Left renal pelvis (tissue), 4 donors: ENCODE measurements at places on chromosomes 16 and 17.

GRCh38 chr17:67628580-67629013 is 89.1 kb upstream of the NOL11 start:
- DNase-seq: no peak

- DNase-seq: no peak
These were observed 53.3 kb downstream of the HLF start for GRCh38 chr17:55318081-55318480.

- DNase-seq: no peak
These were observed 82.3 kb downstream of the SDR42E1 start for GRCh38 chr16:81928975-81929374.

DNA sequence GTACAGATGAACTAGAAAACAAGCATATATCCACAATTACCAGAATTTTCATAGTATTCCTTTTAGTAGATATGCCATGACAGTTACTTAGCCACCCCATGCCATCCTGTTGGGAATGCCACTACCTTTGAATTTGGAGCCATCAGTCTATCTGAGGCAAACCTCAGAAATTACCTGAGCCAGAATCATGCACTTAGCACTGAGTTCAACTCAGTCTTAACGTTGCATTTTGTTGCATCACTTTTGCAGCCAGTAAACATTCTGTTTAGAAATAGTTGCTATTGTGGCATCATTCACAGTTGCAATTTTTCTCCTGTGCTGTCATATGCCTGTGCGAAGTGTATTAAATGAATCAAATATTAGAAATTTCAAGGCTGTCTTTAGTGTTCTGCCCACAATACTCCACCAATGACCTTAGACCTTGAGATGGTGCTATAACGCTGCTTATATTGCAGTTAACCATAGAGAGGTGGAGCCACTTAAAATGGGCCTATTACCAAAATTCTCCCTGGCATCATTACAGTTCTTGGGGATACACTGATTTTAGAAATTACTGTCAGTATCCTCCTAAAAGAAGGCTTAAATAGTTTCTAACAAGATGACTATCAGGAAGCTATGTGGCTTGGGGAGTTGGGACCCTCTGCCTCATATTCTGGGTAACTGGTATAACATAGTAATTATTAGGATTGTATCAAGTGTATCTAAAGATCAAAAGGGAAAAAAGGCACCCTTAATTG is 11.1 kb downstream of the PTRH2 start:
- no peak for DNase-seq

GRCh38 chr16:88839026-88839529 is 17.7 kb downstream of the GALNS start:
- DNase-seq: no peak

DNA sequence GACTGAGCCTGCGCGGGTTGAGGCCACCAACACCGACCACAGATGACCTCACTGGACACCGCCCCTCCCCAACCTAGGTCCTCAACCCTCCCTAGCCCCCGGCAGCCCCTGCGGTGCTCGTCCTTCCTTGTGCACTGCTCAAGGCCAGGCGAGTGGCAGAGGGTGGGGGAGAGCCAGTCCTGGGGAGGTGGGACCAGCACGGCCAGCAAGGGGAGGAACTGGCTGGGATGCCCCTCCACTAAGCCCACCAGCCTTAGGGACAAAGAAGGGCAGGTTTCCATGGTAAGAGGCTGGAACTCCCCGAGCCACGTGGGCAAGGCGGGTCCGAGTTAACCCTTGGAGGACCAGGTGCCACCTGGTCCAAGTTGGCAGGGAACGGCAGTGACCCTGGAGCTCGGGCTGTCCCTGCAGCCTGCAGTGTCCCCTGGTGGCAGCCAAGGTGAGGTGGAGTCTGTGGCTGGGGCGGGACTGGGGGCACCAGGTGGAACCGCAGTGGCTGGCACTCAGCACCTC is 9.2 kb downstream of the FSCN2 start:
- no peak for DNase-seq

DNA sequence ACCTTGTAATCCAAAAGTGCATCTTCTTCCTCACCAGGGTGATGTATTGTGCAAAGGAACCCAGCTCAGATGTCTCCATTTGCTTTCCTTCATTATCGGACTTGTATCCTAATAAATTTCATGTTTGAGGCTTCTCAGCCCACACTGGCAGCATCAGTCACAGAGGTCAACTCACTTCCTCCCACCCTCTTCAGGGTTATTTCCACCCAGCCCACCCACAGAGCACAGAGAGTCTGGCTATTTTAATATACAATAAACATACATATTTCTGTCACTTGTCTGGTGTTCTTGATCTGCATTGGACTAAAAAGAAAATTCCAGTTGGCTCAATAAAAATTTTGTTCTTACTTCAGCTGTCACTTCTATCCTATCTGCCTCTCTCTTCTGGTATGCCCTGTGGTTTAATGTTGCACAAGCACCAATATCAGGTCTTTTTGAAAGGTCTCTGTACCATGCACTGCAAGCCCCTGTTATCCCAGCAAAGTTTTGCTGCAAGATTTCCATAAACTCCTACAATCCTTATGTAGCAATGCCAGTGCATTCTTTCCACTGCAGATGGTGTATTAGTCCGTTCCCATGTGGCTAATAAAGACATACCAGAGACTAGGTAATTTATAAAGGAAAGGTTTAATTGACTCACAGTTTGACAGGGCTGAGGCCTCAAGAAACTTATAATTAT is 201.8 kb downstream of the CDH11 start:
- no peak for DNase-seq

DNA sequence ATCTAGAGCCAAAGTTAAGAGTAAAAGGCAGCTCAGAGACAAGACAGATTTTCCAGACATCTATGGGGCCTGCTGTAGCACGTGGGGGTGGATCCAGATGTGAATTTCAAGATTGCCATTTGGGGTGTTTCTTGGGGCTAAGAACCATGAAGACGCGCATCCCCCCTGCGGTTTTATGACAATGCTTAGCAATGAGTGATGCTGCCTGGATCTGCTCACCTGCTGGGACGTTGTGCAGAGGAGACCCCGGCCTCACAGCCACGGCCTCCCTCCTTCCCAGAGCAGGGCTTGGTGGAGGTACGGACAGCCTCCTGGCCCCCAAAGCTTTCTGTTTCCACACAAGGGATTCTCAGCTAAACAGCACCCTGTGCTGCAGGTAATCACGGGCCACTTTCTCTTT is 151.5 kb upstream of the DYNLRB2 start:
- no peak for DNase-seq

DNA sequence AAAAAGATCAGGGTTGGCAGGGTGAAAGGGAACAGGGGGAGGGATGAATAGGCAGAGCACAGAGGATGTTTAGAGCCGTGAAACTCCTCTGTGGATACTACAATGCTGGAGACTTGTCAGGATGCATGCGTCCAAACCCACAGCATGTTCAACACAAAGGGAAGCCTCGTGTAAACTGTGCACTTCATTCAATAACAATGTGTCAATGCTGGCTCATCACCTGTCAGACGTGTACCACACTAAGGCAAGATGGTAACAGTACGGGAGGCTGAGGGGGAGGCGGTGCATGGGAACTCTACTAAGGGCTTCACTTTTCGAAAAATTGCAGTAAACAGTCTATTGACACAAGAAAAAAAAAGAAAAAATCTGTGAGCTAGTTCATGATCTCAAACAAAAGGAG is 63.7 kb downstream of the C16orf95 start:
- DNase-seq: no peak

- DNase-seq: no peak
These were observed 97.5 kb downstream of the OR1D5 start for GRCh38 chr17:2965621-2966595.

DNA sequence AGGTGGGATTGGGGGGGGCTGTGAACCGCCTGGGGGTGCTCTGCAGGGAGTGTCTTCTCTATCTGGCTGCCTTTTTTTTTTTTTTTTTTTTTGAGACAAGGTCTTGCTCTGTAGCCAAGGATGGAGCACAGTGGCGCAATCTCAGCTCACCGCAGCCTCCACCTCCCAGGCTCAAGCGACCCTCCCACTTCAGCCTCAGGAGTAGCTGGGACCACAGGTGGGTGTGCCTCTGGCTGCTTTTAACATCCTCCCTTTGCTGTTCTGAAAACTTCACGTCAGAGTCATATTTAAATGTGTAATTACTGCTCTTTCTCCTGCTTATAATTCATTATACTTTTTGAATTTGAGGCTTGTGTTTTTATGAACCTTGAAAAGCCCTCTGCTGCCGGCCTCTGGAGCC is 78.4 kb downstream of the ZNF778 start:
- no peak for DNase-seq

GRCh38 chr17:19022128-19022527 is 17.6 kb upstream of the FAM83G start:
- DNase-seq: no peak

DNA sequence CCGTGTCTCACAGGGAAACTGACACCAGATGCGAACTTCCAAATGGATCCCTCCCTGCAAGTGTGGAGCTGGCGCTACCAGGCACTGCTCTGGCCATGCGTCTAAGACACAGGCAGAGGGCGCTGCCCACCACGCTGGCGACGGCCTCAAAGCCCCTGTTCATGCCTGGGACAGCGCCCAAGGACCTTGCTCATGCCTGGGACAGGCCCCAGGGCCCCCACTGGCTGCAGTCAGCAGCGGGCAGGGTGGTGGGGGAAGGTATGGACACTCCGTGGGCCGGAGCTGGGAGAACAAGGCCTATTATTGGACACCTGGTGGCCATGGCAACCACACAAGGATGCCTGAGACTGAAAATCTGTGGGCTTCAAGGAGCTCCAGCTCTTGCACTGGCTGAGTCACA is 8.8 kb downstream of the ZG16B start:
- DNase-seq: no peak

GRCh38 chr16:24906901-24907300 is 61.1 kb downstream of the SLC5A11 start:
- no peak for DNase-seq

DNA sequence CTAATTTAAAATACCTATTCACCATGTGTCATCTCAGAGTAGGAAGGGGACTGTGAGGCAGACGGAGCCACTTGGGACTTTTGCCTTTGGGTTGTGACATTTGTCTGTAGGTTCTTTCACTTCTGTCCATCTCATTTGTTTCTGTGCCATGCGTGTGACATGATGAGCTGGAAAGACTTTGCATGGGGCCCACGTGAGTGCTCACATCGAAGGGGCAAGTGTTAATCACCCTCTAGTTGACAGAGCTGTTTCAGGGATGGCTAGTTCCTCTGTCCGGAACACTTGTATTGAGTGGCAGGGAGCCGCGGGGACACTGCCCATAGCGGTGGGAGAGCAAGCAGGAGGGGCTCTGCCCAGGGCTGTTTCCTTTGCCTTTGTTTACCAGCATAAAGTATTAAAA is 112.0 kb downstream of the RPTOR start:
- no peak for DNase-seq

DNA sequence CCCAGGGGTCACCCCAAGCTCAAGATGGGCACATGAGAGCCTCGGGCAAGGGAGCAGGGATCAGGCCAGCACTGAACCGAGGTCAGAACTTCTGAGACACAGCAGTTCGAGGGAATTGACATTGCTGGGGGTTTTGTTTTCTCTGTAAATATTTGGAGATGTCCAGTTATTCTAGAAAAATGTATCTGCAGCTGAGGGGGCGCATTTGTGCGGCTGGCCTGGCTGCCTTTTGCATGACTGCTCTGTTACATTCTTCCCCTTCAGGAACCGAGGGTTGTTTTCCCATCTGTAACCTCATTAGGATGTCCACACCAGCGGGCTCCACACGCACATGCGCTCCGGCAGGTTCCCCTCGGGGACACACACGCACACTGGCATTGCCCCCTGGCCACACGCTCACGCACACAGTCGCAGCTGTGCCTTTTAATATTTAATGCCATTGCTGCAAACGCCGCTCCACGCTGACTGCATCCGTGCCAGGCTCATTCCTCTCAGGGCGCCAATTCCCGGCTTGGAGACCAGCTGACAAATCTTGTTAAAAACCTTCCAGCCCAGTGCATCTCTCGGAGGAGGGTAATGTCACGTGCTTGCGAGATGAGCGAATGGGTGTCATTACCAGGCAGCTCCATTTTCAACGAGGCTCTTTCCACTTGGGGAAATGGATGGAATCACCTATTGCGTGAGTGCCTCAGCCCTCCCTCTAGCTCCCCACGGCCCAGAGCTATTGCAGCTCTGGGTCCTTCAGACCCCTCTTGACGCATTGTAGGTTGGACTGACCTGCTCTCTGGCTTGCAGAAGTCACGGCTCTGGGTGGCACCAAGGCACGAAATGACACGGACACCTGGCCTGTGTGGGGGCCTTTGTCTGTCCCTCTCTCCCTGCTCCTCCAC is 13.1 kb downstream of the CCR7 start:
- DNase-seq: no peak

DNA sequence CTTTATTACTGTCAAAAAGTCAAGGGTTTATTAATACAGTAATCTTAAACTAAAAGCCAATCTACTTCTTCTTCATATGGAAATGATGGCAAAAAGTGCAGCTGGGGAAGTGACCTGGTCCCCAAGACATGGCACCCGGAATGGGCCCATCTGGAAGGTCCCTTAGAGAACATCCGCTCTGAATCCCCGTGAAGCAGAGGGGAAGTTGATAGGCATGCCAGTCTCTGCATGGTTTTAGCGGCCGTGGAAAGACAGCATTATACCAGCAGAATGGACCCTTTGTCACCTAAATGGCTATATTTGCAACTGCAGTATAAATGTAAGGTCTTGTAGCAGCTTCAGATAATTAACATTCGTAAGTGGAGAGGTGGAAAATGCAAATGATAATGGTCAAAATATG is 32.4 kb downstream of the COTL1 start:
- DNase-seq: no peak

- no peak for DNase-seq
These were observed 1.3 kb downstream of the ZNF750 start for GRCh38 chr17:82838386-82839063.

GRCh38 chr16:9761870-9762269 is 420.4 kb downstream of the GRIN2A start:
- no peak for DNase-seq

GRCh38 chr17:6435968-6436367 is 1.0 kb upstream of the AIPL1 start:
- DNase-seq: no peak

- no peak for DNase-seq
These were observed 15.9 kb downstream of the PLD6 start for GRCh38 chr17:17190188-17190587.

GRCh38 chr17:39642291-39643074 is 5.5 kb downstream of the STARD3 start:
- DNase-seq: no peak

DNA sequence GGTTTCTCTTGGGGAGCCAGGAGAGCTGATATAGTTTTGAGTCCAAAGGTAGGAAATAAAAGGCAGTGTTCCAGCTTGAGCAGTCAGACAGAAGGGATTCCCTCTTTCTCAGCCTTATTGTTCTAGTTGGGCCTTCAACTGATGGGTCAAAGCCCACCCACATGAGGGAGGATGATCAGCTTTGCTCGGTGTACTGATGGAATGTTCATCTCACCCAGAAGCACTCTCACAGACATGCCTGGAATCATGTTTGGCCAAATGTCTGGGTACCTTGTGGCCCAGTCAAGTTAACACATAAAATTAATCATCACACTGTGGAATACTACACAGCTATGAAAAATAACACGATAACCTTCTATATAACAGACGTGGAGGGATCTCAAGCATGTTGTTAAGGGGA is 23.1 kb upstream of the KCNG4 start:
- no peak for DNase-seq

GRCh38 chr16:85114909-85115567 is 2.8 kb upstream of the CIBAR2 start:
- DNase-seq: peak; percentile 66
